Upper lobe of left lung (tissue), 6 donors: ENCODE measurements at places on chromosomes 4 and X. TPM values are rescaled to one million over a fixed set of nuclear protein-coding genes. Genes with fewer than 3 reads are reported as not detected.

The GASK1B gene
- total RNA-seq, result 25.9 TPM

The MND1 gene
- total RNA-seq, result 1.4 TPM

The CWH43 gene
- not detected for total RNA-seq

The RPS6KA6 gene
- 1.0 TPM for total RNA-seq

The NKX6-1 gene
- total RNA-seq, result not detected

The ESX1 gene
- not detected for total RNA-seq

The KCND1 gene
- 0.61 TPM for total RNA-seq

GRCh38 chr4:169039251-169039954 is 29.3 kb upstream of the CBR4 start:
- no peaks in the 10 kb centered on the region for H3K4me1 ChIP-seq
- DNase-seq, result no peak
- no peaks in the 10 kb centered on the region for H3K36me3 ChIP-seq
- no peak overlapping the region for H3K4me3 ChIP-seq

- no peaks in the 10 kb centered on the region for H3K4me1 ChIP-seq
- no peak overlapping the region for H3K27ac ChIP-seq
These were observed 94.0 kb upstream of the RBPJ start for GRCh38 chr4:26226629-26227376.

DNA sequence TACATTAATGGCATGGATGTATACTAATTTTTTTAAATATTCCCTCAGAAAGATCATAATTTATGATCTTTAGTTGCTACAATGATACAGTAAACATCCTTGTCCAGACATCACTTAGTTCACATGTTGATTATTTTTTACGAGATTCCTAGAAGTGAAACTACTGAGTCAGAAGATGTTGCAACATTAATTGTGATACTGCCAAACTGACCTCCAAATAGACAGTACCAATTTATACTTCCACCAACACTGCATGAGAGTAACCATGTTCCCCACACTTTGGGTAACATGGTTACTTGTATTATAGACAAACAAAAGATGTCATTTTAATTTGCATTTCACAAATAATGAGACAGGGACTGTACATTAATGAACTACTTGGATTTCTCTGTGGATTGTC is 19.6 kb downstream of the RCHY1 start:
- no peak for DNase-seq
- H3K36me3 ChIP-seq, result peaks cover 15% of the 10 kb centered on the region
- H3K4me3 ChIP-seq, result no peak overlapping the region
- H3K27me3 ChIP-seq, result no peaks in the 10 kb centered on the region
- no peak overlapping the region for H3K27ac ChIP-seq

- no peaks in the 10 kb centered on the region for H3K4me1 ChIP-seq
- H3K27ac ChIP-seq, result no peak overlapping the region
- no peak for DNase-seq
- no peak overlapping the region for H3K4me3 ChIP-seq
These were observed 307.2 kb upstream of the NR3C2 start for GRCh38 chr4:148749403-148749802.

GRCh38 chr4:153464068-153464467 is 2.1 kb upstream of the TMEM131L start:
- H3K27me3 ChIP-seq, result no peaks in the 10 kb centered on the region
- no peak overlapping the region for H3K4me3 ChIP-seq
- no peaks in the 10 kb centered on the region for H3K36me3 ChIP-seq
- peaks cover 24% of the 10 kb centered on the region for H3K4me1 ChIP-seq
- no peak for DNase-seq

DNA sequence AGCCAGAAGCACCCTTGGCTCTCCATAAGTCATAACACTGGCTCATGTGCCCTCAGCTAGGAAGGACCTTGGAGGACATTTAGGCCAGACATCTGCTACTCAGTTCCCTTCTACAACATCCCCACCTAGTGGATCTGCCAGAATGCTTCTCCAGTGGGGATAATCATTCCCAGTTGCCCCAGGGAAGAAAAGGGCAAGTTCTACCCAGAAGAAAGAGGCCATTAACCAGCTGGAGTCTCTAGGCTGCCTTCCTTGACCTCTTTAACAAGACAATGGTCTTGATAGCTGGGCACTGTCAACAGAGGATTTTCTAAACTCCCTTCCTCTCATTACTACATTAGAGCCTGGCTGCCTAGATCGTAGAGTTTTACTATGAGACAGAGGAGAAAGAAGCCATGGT is 42.0 kb downstream of the LGI2 start:
- no peaks in the 10 kb centered on the region for H3K27me3 ChIP-seq
- H3K27ac ChIP-seq, result no peak overlapping the region
- no peak for DNase-seq
- no peaks in the 10 kb centered on the region for H3K4me1 ChIP-seq

- no peaks in the 10 kb centered on the region for H3K27me3 ChIP-seq
- no peak overlapping the region for H3K4me3 ChIP-seq
- H3K36me3 ChIP-seq, result no peaks in the 10 kb centered on the region
- H3K27ac ChIP-seq, result no peak overlapping the region
- H3K4me1 ChIP-seq, result no peaks in the 10 kb centered on the region
- no peak for DNase-seq
These were observed 125.6 kb upstream of the S100G start for GRCh38 chrX:16524316-16524715.

- H3K4me1 ChIP-seq, result no peaks in the 10 kb centered on the region
- H3K36me3 ChIP-seq, result no peaks in the 10 kb centered on the region
- H3K4me3 ChIP-seq, result no peak overlapping the region
- DNase-seq, result no peak
- no peaks in the 10 kb centered on the region for H3K27me3 ChIP-seq
These were observed 10.3 kb upstream of the FRMPD4 start for GRCh38 chrX:12128017-12128416.

DNA sequence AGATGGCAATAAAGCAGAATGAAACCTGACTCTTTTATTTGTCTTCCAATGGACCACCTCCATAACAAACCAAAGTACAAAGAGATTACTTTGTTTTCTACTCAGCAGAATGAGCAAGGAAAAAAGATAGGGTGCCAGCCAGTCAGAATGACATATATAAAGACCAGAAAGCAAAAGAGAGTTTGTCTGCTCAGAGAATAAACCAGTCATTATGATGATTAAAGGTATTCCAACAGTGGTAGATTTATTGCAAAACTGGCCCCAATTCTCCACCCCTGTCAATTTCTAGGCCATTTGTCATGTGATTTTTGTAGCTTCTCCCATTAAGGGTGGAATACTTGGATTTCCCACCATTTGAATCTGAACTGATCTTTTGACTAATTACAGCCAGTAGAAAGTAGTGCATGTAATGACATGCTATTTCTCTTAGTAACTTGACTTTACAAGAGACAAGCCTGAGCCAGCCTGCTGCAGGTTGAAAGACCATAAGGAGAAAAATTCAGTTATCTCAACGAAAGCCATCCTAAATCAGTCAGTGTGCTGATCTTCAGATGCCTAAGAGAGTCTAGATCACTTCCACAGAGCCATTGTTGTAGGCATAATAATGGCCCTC is 203.1 kb downstream of the EPHA5 start:
- no peaks in the 10 kb centered on the region for H3K4me1 ChIP-seq
- no peak for DNase-seq
- H3K36me3 ChIP-seq, result no peaks in the 10 kb centered on the region
- no peak overlapping the region for H3K27ac ChIP-seq
- no peak overlapping the region for H3K4me3 ChIP-seq
- H3K27me3 ChIP-seq, result no peaks in the 10 kb centered on the region

DNA sequence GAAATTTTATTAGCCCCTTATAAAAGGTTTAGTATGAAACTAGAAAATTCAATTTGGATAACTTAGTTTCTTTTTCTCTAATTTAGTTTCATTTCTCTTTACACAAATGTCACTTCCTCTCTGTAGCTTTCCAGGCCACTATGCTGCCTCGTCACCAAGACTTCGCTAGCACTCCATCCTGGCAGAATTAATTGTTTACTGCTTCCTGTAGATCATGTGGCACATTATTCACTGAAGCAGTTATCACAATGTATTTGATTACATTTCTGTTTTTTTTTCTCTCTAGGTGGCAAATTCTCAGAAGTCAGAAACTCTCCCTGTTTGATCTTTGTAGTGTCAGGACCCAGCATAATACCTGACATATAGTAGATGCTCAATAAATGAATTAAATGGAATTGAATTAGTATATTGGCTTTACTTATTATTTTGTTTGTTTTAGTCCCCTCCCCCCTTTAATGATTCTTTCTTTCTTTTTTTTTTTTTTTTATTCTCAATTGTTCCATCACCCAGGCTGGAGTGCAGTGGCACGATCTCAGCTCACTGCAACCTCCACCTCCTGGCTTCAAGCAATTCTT is 9.3 kb upstream of the SAT1 start:
- no peaks in the 10 kb centered on the region for H3K27me3 ChIP-seq
- no peak overlapping the region for H3K4me3 ChIP-seq
- DNase-seq, result no peak
- H3K27ac ChIP-seq, result peak overlapping the region; percentile 73
- no peaks in the 10 kb centered on the region for H3K4me1 ChIP-seq

- DNase-seq, result no peak
- H3K4me1 ChIP-seq, result no peaks in the 10 kb centered on the region
- no peaks in the 10 kb centered on the region for H3K27me3 ChIP-seq
- H3K27ac ChIP-seq, result no peak overlapping the region
These were observed 431.2 kb downstream of the GASK1B start for GRCh38 chr4:157741642-157742041.

- H3K27me3 ChIP-seq, result no peaks in the 10 kb centered on the region
- no peaks in the 10 kb centered on the region for H3K4me1 ChIP-seq
These were observed 50.2 kb downstream of the ZNF827 start for GRCh38 chr4:145888393-145888792.

DNA sequence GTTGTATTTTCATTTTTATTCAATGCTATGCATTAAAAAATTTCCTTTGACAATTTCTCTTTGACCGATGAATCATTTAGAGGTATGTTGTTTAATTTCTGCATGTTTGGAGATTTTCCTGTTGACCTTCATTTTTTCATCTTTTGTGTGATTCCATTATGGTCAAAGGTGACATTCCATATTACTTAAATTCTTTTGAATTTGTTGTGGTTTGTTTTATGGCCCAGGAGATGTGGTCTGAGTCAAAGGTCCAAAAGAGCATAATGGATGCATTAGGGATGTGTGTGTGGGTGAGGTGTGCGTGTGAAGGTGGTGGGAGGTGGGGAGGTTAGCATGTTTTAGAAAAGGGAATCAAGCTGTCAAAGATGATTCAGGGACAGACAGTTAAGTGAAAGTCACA is 76.0 kb upstream of the GIMD1 start:
- no peaks in the 10 kb centered on the region for H3K4me1 ChIP-seq
- H3K36me3 ChIP-seq, result no peaks in the 10 kb centered on the region
- no peak overlapping the region for H3K27ac ChIP-seq
- no peaks in the 10 kb centered on the region for H3K27me3 ChIP-seq
- DNase-seq, result no peak

- no peaks in the 10 kb centered on the region for H3K36me3 ChIP-seq
- peaks cover 10% of the 10 kb centered on the region for H3K4me1 ChIP-seq
- H3K27ac ChIP-seq, result no peak overlapping the region
- no peak for DNase-seq
These were observed 137.8 kb downstream of the UCHL1 start for GRCh38 chr4:41394481-41394894.

DNA sequence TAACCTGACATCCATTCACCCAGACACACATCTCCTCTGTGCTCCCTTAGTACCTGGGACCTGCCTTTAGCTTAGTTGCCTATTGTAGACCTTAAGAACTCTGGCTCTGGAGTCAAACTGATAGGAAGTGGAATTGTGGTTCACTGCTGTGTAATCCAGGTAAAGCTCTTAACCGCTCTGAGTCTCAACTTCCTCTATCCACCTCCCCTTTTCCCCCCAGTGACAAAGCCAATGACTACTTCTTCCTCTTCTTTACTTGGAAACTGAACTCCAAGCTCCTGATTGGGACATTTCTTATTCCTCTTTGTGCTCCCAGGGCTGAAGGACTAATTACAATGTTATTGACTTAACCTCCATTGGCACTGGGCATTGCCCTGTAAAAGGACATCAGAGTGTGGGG is 94.1 kb downstream of the DRD5 start:
- DNase-seq, result no peak
- no peak overlapping the region for H3K27ac ChIP-seq
- no peak overlapping the region for H3K4me3 ChIP-seq
- H3K4me1 ChIP-seq, result no peaks in the 10 kb centered on the region
- no peaks in the 10 kb centered on the region for H3K27me3 ChIP-seq
- no peaks in the 10 kb centered on the region for H3K36me3 ChIP-seq

DNA sequence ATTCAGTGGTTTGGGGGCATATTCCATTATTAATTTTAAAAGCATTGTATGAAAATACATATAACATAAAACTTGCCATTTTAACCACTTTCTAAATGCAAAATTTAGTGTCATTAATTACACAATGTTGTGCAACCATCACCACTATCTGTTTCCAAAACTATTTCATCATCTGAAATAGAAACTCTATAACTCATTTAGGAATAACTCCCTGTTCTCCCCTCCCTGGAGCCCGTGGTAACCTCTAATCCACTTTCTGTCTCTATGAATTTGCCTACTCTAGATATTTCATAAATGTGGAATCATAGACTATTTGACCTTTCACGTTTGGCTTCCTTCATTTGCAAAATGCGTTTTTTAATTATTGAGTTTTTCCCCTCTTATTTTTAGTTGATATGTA is 101.4 kb upstream of the GPC4 start:
- no peaks in the 10 kb centered on the region for H3K27me3 ChIP-seq
- DNase-seq, result no peak
- no peaks in the 10 kb centered on the region for H3K36me3 ChIP-seq
- H3K27ac ChIP-seq, result no peak overlapping the region

DNA sequence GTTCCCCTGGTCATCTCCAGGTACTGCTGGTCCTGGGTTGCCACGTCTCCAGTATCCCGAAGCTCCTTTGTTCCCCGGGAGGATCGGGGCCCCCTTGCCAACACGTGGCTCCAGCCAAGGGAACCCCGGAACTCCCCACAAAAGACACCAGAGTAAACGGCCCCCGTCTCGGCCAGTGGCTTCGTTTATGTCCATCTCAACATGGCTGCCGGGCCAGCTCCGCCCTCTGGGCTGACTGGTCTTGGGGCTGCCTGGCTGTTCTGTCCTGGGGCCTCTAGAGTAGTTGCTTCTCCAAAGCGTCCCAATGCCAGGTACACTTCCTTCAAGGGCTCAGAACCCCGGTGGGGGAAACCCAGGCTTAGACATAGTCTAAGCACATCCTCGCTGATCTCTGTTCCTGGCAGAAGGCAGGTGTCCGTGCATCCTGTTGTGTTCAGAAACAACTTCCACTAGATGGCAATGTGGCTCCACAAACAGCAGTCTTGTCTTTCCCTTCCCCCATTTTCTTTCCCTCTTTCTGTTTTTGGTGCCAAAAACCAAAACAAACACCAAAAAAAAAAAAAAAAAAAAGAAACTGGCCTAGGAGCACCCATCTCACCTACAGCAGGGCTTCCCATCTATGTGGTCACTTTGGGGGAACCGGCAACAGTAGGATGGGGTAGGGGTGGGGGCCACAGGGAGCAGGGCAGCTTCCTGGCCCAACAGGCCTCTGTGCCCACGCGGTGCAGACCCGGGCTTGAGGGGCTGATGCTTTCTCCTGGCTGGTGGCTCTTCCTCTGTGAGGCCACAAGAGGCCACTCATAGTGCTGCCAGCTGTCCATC is 35.3 kb downstream of the NBDY start:
- peaks cover 4% of the 10 kb centered on the region for H3K4me1 ChIP-seq
- peak; percentile 69 for DNase-seq
- H3K36me3 ChIP-seq, result no peaks in the 10 kb centered on the region

- H3K36me3 ChIP-seq, result no peaks in the 10 kb centered on the region
- H3K27me3 ChIP-seq, result peaks cover 22% of the 10 kb centered on the region
- H3K4me1 ChIP-seq, result peaks cover 8% of the 10 kb centered on the region
These were observed 16.6 kb upstream of the PITX2 start for GRCh38 chr4:110639207-110640090.

GRCh38 chrX:9146657-9147056 is 112.7 kb upstream of the FAM9B start:
- no peak for DNase-seq
- H3K27ac ChIP-seq, result no peak overlapping the region
- H3K27me3 ChIP-seq, result no peaks in the 10 kb centered on the region
